ENCODE measurements at places on chromosomes 1 and 21.

DNA sequence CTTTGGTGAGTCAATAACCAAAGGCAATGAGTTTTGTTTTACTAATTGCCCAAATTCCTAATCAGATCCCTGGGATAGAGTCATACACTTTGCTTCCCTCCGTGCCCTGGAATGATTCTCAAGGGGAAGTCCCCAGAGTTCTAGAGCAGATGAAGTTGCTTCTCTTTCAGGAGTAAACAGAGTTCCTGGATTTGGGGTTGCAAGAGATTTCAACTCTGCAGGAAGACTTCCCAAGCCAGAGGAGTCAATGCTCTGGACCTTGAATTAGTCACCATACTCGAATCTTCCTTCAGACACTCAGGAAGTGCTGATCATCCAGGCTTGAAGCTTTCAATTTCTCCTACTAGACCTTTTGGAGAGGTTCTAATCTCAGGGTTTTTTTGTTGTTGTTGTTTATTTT, 39.6 kb downstream of the FCER1A start:
- no peak for DNase-seq

DNA sequence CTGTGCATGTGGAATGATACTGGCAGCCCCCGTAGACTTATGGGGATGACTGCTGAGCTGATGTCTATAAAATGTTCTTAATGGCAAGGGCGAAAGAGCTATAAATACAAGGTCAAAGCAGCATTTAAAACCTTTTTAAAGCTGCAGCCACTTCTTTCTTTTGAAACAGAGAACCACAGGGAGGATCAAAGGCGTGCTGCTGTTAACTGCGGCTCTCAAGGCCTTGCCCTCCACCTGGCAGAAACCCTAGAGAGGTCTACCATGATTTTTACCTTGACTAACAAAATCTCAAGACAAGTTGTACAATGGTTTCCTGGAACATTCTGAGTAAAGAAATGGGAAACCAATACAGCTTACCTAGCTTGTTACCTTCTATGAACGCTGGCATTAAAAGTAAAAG, 89.7 kb downstream of the SLC45A1 start:
- no peak for DNase-seq

DNA sequence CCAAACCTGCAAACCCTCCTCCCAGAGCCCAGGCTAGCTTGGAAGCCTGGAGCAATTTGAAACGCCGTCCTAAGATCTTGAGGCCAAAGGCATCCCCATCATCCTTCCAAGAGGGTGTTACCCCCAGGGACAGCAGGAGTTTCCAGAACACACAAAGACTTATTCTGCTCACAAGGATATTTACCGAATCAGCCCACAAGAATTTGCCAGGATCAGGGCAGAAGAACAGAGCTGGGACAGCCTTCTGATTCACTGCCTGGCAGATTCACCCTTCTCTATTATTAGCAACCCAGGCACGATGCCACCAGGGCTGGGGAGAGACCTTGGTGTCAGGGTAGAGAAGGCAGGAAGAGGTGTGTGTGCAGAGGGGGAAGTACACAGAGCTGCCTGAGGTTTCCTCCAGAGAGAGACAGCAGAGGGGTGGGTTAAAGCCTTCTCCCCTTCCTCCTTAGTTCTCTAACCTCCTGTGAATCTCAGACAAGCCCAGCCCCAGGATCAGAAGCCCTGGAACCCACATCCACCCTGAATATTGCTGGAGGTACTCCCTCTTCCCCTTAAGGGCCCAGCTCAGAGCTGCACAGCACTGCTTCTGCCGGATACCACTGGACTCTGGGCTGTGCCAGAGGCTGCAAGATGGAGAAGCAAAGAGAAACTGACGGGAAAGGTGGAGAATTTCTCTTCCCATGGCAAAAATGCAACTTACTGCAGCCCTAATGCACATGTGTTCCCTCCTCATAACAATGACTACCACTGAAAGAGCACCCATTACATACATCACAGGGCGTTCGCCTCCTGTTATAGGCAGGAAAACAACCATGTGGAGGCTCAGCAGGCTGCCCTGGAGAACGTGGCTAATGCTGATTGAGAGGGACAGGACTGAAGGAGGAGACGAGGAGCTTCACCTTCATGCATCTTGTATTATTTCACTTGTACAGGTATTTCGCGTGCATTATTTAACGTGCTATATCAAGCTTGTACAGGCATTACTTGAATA, 61.8 kb downstream of the ITPKB start:
- DNase-seq, result no peak

GRCh38 chr1:39194398-39195051, 10.0 kb upstream of the MACF1 start:
- no peak for DNase-seq

GRCh38 chr1:113830039-113830438, 17.8 kb upstream of the RSBN1 start:
- DNase-seq, result no peak

- peak; percentile 69 for DNase-seq
These were observed 1.0 kb downstream of the FAM78B start for GRCh38 chr1:166165661-166166328.

DNA sequence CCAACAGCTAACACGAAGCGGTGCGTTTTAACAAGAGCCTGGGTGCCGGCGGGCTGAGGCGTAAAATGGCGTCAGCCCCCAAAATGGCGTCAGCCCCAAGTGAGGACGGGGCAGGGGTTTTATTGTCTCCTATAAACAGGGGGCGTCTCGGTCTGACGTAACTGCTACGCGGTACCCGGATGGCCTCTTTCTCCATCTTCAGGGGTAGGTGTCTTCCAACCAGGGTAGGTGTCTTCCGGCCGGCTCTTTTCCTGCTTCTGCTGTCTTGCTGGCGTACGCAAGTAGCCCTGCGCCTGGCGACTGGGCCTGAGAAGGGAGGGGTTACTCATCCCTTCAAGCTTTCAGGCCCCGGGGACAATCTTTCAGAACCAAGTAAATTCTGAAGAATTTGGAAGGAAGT, 45.3 kb downstream of the LGR6 start:
- DNase-seq, result no peak

GRCh38 chr1:246679794-246680177, 44.4 kb upstream of the SCCPDH start:
- DNase-seq, result no peak

GRCh38 chr1:103256490-103256889, 148.2 kb upstream of the COL11A1 start:
- no peak for DNase-seq

- DNase-seq, result no peak
These were observed 44.3 kb downstream of the TRIM11 start for GRCh38 chr1:228362141-228362883.

DNA sequence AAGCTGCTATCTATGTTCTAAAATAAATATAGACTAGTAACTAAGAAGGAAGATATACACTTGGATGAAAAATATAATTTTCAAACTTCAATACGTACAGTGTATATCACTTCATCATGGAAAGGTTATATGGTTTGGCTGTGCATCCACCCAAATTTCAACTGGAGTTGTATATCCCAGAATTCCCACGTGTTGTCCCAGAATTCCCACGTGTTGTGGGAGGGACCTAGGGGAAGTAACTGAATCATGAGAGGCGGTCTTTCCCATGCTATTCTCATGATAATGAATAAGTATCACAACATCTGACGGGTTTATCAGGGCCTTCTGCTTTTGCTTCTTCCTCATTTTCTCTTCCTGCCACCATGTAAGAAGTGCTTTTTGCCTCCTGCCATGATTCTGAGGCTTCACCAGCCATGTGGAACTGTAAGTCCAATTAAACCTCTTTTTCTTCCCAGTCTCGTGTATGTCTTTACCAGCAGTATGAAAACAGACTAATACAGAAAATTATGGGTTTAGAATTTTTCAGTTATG, 10.7 kb downstream of the NEGR1 start:
- no peak for DNase-seq

DNA sequence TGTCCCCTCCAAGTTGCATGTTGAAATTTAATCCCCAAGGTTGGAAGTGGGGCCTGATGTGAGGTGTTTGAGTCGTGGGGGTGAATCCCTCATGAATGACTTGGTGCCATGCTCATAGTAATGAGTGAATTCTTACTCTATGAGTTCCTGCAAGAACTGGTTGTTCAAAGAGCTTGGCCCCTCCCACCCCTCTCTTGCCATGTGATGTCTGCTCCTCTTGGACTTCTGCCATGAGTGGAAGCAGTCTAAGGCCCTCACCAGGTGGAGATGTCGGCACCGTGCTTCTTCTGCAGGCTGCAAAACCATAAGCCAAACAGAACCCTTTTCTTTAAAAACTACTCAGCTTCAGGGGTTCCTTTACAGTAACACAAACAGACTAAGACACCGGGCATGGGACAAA, 14.3 kb downstream of the G0S2 start:
- DNase-seq, result no peak

DNA sequence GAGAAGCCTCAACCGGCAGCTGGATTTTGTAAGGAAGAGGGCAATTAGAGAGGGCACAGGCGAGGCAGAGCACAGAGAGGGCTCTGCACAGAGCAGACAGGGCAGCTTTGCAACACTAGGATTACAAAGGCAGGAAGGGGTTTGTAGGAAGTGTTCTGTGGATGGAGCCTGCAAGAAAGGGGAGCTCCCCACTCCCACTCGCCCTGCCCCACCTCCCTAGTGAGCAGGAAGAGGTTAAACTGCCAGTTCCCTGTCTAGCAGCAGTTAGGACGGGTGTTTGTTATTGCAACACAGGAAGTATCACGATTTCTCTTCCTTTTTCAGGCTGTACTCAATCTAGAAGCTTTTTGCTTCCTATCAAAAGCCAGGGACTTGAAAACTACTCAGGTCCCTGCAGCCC, 63.3 kb upstream of the LRRC8D start:
- DNase-seq, result no peak

DNA sequence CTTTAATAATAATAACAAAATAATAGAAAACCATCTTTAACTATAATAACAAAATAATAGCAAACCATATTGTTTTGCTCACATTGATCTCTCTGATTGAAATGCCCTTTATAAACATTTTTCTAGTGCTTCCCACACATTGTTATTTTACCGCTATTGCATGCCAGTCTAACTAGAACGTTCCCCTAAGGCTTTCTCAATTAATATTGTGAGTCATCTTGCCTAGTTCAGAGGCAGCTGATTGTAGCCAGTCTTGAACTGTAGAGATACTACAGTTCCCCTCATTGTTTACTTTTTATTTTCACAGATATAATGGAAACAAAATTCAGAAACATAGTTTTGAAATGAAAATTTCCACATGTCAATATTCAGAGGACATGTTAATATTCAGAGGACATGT, 192.3 kb upstream of the ADGRL4 start:
- DNase-seq, result no peak

DNA sequence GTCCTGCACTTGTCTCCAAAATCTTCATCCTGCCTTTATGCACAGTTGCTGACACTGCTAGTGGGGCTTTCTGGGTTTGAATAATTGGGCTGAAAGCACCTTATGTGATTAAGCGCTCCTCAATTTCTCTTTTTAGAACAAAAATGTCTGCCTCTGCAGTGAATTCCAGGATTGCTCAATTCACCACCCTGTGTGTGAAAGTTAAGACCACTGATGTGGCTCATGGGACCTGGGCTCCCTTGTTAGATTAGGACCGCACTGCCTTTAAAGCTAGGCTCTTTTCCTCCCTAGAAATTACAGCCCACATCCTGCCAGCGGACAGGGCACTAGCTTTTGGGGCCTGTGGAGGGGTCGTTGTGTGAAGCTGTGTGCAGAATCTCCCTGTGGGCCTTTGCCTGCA, 18.8 kb downstream of the KIAA1614 start:
- no peak for DNase-seq

DNA sequence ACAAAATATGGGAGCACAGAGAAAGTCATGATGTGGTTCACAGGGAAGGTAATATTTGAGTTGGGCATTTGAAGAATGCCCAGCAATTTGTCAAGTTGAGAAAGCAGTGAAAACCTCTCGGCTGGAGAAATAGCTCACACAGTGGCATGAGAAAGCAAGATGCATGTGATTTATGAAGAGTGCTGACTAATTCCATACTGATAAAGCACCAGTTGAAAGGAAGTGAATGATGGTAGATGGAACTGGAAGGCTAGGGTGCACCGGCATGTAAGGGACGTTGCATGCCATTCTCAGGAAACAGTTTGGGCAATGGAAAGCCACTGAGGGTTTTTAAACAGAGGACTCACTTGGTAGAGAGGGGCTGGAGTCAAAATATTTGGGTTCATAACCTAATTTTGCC, 53.5 kb upstream of the MTF2 start:
- DNase-seq, result no peak

GRCh38 chr21:27487676-27488075, 520.8 kb upstream of the ADAMTS5 start:
- DNase-seq, result no peak

DNA sequence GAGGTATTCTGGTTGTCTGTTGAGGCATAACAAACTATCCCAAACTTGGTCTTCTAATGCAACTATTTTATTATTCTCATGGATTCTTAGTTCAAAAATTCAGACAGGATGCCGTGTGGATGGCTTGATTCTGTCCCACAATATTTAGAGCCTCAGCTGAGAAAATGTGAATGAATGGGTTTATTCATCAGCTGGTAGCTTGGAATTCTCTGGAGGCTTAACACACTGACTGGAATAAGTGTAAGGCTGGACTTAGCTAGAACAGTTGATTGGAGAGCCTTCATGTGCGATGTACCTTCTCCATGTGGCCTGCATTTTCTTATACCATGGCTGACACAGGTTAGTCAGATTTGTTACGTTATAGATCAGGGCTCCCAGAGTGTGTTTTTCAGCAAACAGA, 30.8 kb downstream of the TNNI3K start:
- no peak for DNase-seq

GRCh38 chr1:205658943-205659581, 21.2 kb downstream of the SLC45A3 start:
- DNase-seq, result peak; percentile 86

DNA sequence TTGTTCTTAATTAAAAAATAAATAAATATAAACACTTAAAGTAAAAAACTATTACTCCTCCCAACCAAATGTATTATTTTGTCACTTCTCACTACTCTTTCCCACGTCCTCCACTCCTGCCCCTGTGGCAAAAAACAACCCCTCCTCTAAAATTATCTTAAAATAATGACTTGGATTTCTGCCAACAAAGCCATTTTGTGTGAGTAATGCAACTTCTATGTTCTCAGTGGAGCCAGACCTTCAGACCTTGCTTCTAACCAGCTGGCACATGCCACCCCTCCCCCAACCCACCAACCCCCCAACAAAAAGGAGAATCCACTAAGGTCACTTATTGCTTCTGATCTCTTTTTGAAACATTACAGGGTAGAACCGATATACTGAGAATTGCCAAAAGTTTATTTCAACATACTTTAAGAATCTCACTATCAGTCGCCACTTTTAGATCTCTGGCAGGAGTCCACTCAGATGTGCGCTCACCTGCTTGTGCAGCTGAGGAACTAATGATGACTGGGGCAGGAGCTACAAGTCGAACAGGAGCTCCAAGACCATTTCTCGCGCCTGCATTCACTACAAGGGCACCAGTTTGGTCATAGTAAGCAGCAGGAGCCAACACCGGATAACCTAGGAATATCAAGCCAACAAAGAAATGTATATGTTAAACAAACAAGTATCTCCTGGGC, 58.3 kb upstream of the SDC3 start:
- no peak for DNase-seq

DNA sequence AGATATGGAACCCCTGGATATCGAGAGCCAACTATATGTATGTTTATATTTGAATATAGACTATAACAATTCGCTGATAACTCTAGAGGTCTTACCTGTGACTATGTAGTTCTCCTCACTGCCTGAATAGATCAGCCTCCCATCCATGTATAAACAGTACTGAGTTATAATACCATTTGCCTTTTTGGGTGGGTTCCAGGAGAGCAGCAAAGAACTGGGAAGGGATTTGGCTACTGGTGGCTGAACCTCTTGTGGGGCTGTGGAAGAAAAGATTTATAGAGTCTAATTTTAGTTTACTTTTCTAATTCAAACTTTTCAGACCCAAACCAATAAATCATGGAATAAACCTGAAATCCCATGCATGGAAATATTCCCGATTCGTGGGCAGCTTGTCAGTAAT, 376.9 kb downstream of the USH2A start:
- no peak for DNase-seq

Measured in retina (tissue), 1 donor.